ENCODE measurements at places on chromosomes 13 and 19. TPM values are rescaled to one million over a fixed set of nuclear protein-coding genes. Genes with fewer than 3 reads are reported as not detected.

DNA sequence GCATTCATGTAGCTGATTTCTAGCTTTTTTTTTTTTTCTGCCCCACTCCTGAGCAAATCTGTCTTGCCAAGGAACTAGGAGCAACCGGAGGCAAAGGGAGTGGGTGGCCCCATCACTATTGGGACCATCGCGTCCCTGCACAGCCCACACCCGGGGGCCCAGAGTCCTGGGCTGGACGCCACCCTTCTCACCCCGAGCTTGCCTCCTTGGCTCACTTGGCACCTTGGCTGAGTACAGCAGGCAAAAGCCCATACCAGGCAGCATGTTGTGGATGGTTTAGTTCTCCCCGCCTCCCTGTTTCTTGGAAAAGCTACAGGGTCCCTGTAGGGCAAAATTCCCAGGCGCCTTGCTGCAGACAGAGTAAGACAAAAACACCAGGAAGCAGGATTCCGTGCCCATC, 13.7 kb downstream of the SMIM24 start:
- DNase-seq: no peak

GRCh38 chr13:79941752-79942151, 399.2 kb downstream of the SPRY2 start:
- DNase-seq: no peak

Gene IFI30
- 11.3 TPM for polyA plus RNA-seq

Gene PSG7
- polyA plus RNA-seq: not detected

Gene SYT3
- polyA plus RNA-seq: 1.2 TPM
